Stimulated activated CD4-positive, alpha-beta T cell treated with anti-CD3 and anti-CD28 coated beads, Interleukin-2, amount 100 ng/mL, for 24 hours (primary cell): ENCODE measurements at places on chromosomes 7 and 10.
A peak's percentile ranks its signal among the peaks of the same experiment; 100 is the strongest.

DNA sequence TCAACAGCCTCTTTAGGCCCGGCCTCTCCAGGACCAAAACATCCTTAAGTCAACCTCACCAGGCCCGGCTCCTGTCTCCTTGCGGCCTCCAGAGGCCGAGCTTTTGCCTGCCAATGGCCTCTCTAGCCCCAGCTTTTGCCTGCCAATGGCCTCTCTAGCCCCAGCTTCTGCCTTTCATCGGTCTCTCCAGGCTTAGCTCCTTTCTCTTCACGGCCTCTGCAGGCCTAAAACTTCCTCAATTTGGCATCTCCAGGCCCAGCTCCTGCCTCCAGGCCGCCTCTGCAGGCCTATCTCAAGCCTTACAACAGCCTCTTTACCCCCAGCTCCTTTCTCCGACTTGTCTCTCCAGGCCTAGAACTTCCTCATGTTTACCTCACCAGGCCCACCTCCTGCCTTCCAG is 15.7 kb upstream of the TMEM248 start:
- DNase-seq, result no peak

DNA sequence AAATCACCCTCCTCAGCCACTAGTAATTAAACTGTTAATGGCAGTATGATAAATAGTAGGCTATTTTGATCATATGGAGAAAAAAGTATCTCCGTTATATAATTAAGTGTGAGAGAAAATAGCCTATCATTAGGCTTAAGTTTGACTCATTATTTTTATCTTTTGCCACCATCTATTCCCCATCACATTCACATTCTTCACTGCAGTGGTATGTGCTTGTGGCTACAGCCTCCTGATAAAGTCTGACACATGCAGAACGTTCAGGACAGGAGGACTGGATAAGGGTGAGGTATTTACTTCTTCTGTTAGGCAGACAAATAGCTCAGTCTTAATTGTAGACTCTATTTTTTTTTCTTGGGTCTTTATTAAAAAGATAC is 5.8 kb downstream of the NEBL start:
- no peak for DNase-seq

GRCh38 chr10:50322077-50322476 is 70.8 kb upstream of the ASAH2 start:
- DNase-seq, result no peak

- no peak for DNase-seq
Observed at GRCh38 chr10:44388641-44389040, 3.7 kb upstream of the CXCL12 start.

- DNase-seq, result no peak
Observed at GRCh38 chr10:80870282-80870681, 332.6 kb downstream of the SH2D4B start.

GRCh38 chr10:84525120-84525806 is 196.9 kb downstream of the CCSER2 start:
- no peak for DNase-seq

DNA sequence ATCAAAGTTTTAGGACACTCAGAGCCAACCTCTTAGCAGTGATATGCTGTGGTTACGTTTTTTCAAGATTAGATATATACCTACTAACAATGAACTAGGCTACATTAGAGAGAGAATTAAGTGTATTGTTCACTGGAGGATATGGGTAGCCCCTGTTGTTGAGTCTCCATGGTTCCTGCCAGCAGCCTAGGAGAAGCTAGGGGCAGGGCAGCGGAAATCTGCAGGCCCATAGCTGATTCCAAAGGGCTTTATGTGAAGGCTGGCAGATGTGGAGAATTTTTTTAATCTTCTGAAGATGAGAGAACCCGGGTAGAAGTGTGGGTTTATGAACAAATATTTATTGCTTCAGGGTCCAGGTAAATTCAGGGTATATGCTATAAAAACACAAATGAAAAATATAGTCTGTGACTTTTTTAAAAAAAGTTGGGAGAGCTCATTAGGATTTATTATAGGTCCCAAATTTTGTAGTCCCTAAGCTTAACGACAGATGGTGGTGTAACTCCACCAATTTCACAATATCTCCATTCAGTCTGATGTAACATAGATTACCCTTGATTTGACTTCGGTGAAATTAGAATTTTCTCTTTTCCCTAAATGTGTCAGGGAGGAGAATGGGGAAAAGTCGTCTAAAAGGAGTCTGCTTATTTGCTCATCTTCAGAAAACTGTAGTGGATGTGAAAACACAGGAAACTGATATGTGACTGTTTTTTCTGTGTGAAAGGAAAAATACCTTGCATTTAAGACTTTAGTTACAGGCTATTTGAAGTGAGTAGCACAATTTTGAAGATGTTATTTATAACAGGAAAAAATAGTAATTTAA is 163.0 kb upstream of the PPP1R3A start:
- DNase-seq, result no peak

DNA sequence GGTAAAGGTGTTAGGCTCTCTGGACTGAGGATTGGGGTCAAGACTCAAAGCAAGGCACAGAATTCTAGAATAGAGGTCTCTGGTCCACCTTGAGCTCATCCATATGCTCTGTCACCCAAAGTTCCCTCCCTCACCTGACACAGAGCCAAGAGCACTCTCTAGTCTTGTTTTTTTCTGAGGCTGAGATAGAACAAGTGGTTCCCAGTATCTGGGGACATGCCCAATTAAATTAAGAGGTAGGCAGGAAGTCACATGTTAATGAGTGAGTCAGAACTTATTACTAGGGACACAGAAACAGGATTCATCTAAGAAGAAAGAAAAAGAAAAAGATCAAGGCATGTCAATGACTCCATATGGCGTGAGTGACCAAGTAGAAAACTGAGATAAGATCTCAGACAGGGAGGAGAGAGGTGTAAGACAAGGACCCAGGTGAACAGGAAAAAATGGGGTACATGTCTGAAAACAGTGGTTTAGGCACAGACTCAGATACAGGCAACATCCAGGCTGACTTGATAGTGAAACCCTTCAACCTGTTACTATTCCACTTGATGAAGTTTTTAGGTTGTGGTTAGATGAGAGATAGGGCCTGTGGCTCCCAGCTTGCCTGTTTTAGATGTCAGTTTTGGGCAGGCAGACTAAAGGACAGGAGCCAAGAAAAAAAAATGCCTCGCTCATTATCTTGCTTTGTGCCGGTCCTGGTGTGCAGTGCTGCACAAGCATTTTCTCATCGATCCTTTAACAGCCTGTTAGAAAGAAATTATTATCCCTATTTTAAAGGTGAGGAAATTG is 609.9 kb downstream of the CCSER2 start:
- DNase-seq, result no peak

DNA sequence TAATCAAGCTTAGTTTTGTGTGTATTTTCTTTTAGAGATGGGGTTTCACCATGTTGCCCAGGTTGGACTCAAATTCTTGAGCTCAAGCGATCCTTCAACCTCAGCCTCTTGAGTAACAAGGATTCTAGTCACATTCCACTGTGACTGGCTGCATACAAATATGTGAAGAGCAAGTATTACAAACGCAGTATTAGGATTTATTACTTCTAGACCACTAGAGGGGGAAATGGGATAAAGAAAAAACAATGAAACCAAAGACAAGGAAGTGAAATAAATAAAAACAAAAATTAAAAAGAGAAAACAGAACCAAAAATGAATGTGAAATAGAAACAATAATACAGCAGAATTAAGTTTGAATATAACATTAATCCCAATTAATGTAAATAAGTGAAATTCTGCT is 308.7 kb downstream of the ANKRD30A start:
- no peak for DNase-seq

GRCh38 chr7:76234282-76234584 is 32.5 kb downstream of the SRRM3 start:
- no peak for DNase-seq

DNA sequence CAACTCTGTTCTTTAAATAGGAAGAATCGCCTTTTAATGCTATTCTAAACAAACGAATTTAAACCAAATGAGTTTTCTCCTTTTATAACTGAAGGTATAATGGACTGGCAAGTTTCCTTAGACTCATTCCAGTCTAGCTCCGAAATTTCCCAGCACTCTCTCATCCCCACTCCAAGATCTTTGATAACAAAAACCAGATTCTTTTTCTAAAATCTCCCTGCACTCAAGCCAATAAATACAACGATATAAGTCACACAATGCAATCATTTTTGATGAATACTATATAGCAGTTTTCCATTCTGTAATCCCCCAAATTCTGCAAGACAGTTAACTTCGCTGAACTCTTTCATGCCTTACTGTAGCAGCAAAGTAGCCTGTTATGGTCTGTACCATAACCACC is 1.9 kb downstream of the OGA start:
- DNase-seq, result no peak

- DNase-seq, result peak; percentile 42
Observed at GRCh38 chr10:62815381-62816075, 638 bp downstream of the EGR2 start.

- DNase-seq, result no peak
Observed at GRCh38 chr7:71768450-71768849, 636.5 kb downstream of the GALNT17 start.

GRCh38 chr7:97971120-97971989 is 18.6 kb downstream of the OCM2 start:
- DNase-seq, result no peak

DNA sequence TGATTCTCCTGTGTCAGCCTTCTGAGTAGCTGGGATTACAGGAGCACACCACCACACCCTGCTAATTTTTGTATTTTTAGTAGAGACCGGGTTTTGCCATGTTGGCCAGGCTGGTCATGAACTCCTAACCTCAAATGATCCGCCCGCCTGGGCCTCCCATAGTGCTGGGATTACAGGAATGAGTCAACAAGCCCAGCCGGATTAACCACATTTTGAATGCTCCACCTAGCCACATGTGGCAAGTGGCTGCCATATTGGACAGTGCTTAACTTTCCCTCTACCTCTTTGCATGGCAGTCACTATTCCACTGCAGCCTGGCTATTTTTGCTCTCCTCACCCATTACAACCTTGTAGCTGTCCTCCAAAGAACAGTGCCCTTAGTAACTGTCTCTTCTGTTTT is 160.1 kb downstream of the GATA3 start:
- no peak for DNase-seq

- peak; percentile 40 for DNase-seq
Observed at GRCh38 chr7:151744656-151745638, 132.0 kb downstream of the PRKAG2 start.

- DNase-seq, result no peak
Observed at GRCh38 chr10:124322191-124322980, 96.3 kb downstream of the OAT start.

DNA sequence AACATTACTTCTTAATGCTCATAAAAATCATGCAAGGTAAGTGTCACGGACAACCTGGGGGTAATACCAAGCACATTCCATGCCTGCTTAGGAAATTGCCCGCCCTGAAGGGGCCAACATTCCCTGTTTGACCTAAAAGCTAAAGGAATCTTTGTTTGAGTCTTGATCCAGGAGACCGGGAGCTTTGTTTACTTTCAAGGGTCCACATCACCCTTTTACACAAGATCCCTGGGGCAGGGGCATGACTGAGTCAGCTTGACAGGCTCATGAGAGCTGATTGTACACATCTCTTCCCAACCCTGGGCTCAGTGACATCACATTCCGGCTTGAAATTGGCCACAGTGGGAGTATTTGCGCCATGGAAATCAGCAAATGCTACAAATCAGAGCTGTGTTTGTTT is 248.1 kb upstream of the HABP2 start:
- DNase-seq, result no peak

DNA sequence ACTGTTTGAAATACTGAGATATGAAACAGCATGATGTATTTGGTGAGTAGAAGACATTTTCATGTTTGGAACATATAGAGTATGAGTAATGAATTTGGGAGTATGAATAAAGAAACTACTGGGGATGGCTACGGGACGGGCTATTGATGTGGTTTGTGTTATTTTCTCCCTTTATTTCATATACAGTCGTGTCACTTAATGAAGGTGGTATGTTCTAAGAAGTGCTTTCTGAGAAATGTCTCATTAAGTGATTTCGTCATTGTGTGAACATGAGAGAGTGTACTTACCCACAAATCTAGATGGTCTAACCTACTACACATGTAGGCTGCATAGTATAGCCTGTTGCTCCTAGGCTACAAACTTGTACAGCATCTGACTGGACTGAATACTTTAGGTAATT is 106.3 kb downstream of the CCNY start:
- peak; percentile 31 for DNase-seq

- DNase-seq, result no peak
Observed at GRCh38 chr10:77861366-77861765, 65.2 kb downstream of the DLG5 start.

- no peak for DNase-seq
Observed at GRCh38 chr7:17710312-17710711, 230.0 kb downstream of the SNX13 start.

DNA sequence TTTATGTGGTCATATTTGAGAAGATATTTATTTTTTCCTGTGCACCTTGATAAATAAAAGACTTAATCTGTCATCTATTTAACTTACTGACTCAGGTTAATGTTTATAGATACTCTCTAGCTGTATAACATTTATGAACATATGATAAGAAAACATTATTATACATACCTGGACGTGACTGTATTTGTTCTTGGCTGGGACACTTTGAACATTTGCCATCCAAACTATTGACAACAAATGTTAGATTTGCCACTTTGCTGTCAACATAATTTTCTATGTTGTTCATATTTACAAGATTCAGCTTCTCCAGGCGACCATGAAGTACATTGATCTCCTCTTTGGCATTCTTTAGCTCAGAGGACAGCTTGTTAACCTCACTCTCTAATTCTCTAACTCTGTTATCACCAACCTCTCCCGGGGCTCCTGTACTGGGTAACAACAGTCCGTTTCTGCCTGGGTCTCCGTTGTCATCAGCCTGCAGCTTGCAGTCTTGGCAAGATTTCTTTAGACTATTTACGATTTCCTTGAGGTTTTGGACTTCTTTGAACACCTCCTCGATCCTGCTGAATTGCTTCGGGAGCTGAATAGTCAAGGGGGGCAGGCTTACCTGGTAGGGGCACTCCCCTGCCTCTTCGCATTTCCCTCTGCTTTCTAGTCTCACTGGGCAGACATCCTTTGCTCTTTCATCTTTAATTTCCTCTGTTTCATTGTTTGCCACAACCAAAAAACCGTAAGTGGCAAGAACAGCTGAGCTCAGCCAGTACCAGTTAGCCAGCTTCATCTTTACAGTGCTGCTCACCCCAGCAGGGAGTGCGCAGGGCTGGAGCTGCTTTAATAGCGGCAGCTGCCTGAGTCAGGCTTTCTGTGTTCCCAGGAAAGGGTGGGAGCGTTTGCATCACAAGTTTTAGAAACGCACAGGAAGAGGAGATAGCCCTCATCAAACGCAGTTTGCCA is at the start of gene FGL2:
Gene FGL2 (minus strand): TSS at position 807 of the 954 bp plus-strand sequence. CDS start 26 bp downstream, at position 781.
- peak; percentile 37 for DNase-seq

DNA sequence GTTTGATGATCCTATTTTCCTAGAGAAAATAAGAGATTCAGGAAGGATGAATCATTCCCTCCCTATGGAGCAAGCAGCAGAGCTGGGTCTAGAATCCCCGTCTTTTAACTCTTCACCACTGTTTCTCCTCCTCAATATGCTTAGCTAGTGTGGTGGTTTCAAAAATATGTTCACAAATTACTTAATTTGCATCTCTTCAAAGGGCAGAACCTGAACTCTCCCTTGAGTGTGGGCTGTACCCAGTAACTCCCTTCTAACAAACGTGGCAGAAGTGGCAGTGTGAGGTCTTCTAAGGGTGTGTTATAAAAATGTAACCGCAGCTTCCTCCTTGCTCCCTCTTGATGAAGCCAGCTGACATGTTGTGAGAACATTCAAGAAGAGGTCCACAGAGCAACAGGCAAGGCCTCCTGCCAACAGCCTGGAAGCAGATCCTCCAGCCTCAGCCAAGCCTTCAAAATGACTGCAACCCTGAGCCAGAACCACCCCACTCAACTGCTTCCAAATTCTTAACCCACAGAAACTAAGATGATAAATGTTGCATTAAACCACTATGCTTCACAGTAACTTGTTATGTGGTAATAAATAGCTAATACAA is 36.6 kb downstream of the SRPK2 start:
- DNase-seq, result peak; percentile 46
